ENCODE measurements at places on chromosomes 1 and 21.

- DNase-seq = no peak
Observed at GRCh38 chr21:15039607-15040299, 25.0 kb downstream of the NRIP1 start.

DNA sequence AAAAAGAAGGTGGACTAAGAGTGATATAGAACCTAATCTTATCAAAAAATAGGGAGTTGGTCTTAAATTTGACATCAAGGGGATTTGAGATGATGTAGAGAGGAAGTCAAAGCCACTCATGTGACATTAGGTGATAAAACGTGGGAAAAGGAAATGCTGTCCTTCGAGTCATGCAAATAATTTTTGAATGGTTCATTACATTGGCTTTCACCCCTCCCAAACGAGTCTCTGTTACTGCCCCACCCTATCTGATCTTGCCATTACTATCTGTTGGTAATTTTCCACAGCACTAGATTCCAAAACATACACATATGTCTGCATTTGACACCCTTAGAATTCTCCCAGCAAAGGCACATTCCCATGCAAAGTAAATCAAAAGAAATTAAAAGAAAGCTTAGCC is 531.1 kb upstream of the ADAMTS5 start:
- DNase-seq = no peak

- DNase-seq = no peak
Observed at GRCh38 chr1:212203630-212204029, 81.6 kb upstream of the PPP2R5A start.

DNA sequence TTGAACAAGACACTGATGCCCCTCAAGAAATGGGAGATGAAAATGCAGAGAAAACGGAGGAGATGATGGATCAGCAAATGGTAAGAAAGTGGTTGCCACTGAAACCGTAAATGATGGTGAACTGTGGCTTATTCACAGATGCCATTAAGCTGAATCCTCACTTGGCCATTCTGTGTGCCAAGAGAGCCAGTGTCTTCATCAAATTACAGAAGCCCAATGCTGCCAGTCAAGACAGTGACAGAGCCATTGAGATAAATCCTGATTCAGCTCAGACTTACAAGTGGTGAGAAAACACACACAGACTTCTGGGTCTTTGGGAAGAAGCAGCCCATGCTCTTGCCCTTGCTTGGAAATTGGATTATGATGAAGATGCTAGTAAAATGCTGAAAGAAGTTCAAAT is 52.5 kb downstream of the NBPF6 start:
- DNase-seq = no peak

DNA sequence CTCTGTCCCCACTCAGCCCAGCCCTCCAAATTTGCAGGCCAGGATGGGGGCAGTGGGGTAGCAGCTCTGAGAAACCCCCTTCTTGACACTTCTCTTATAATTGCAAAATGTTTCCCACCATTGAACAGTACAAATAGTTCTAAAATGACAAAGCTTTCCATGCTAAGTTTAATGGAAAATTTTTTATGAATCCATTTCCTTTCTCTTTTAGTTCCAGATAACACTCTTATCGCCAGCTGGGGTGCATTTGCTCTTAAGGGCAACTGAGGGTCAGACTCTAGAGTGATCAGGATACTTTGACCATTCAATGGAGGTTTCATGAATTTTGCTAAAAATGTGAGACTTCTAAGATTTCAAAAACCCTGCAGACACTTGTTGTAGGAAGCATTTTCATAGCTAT is 29.9 kb downstream of the PIK3C2B start:
- DNase-seq = no peak

DNA sequence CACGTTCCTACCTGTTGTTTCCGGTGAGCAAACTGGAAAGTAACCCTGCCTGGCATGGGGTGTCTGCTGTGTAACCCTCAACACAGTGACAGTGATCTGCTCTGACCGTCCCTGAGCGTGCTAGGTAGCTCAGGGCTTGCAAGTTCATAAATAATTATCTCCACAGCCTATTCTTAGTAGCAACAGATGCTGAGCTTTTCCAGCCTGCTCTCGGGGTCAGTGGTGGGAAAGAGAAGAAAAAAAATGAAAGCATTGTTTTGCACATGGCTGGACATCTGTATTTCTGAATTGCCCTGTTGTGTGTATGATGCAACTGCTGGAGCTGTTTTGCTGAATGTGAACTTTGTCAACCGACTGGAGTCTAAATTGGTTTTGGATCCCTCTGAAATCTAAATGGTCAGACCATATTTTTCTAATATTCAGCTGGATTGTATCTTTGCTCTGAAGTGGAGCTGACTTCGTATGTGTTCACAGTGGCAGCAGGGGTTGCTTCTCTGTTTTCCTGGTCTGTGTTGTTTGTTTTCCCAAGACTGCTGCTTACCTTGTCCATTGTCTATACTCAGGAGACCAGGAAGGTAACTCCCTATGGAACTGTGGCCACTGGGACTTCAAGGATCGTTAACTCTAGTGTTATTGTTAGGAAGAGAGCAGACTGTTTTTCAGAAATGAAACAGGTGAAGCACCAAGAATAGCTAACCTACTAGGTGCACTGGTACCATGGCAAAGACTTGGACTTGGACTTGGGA is 27.0 kb downstream of the TGFB2 start:
- no peak for DNase-seq

GRCh38 chr1:47651311-47652089 is 213.7 kb downstream of the FOXD2 start:
- DNase-seq = no peak

- DNase-seq = no peak
Observed at GRCh38 chr1:204337583-204337982, 22.1 kb downstream of the PLEKHA6 start.

DNA sequence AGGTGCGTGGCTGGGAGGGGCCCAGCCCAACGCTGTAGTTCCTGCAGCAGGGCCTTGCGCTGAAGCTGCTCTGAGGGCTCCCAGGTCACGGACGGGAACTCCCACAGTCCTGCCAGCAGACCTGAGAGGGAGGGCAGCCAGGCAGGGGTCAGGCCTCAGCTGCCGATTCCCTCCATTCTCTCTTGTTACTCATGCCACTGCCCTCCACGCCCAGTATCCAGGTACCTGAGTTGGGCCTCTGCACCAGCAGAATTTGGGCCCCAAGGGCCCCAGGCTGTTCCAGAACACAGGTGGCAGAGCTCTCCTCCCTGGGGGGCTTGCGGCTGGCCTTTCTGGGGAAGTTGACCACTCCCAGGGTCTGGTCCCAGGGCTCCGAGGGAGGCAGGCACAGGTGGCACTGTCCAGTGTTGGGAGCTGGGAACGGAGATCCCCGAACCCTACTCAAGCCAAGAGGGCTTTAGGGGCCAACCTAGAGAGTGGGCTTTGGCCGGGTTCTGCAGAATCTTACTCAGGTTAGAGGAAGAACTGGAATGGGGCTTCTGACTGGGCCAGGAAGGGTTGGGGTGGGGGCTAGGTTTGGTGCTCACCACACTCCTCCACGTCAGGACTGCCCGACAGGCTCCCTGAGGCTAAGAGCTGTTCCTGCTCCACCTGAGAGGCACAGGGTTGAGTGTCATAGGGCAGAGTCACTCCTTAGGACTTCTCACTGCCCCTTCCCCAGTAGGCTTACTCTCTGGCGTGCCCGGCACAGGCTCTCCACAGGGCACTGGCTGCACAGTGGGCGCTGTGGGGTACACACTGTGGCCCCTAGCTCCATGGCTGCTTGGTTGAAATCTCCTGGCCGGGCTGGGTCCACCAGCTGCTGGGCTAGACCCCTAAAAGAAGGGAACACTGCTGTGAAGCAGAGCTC is 5.0 kb downstream of the HPDL start:
- no peak for DNase-seq

Data from CD4-positive, alpha-beta T cell treated with Interleukin-6 for 4 hours (primary cell).